ENCODE measurements at places on chromosomes 4 and X.

GRCh38 chr4:71380788-71381187, 42.0 kb downstream of the SLC4A4 start:
- no peak for DNase-seq

- no peak for DNase-seq
Observed at GRCh38 chrX:64187762-64188150, 17.8 kb downstream of the AMER1 start.

- DNase-seq = no peak
Observed at GRCh38 chrX:10576777-10577447, 43.5 kb downstream of the MID1 start.

DNA sequence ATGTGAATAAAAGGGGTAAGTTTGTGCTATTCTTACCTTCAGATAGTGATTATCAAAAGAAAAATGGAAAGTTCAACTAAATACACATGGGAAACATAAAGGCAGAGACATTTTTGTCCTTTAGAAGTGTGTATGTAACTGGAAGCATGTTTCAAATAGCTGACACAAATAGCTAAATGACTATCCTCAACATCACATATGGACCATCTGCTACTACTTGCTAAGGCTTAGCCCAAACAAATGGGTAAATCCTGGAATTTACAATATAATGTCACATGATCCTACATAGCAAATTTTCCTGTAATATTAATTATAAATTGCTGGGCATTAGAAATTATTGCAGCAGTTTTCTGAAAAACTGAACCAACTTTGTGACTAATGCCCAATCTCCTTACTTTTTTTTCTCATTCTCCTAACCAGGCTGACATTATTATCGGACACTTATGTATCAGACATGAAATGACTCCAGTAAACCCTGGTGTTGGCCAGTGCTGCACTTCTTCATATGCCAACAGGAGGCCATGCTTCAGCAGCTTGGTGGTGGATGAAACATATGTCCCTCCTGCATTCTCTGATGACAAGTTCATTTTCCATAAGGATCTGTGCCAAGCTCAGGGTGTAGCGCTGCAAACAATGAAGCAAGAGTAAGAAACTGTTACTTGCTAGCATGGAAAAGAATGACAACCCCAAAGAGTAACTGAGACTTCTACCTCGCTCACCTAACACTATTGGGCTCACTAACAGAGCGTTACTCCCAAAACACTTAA, 16.1 kb downstream of the AFP start:
- no peak for DNase-seq

GRCh38 chr4:83132065-83132464, 17.5 kb upstream of the PLAC8 start:
- no peak for DNase-seq

- DNase-seq = no peak
Observed at GRCh38 chrX:2242326-2242725, 258.4 kb downstream of the DHRSX start.

DNA sequence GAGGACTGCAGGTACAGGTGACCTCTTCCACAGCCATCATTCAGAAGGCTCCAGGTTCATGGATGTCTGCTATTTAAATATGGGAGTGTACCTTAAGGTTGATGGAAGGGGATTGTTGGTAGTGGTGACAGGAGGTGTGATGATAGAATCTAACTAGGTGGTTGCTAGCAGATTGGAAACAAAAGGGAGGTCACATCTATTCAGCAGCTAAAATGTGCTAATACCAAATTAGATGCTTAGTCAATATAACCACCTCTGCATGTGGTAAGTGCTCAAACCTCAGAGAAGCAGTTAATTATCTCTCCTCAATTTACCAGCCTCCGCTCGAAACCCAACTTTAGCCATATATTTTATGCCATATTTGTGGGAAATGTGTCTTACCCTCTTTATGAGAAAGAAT, 98.7 kb upstream of the CCSER1 start:
- DNase-seq = no peak

DNA sequence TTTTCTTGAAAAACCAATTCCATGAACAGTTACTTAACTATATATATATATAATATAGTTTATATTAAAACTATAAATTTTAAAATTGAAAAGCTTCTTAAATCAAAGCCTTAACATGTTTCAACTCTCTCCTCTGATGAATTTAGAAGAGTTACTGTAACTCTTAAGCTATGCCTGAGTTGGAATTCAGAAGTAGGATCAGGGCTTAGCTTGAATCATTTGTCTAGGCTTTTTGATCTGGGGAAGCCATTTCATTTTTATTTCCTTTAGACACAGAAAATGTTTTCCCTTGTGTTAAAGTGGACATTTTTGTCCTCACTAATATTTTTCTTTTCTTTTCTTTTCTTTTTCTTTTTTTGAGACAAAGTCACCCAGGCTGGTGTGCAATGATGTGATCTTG, 40.4 kb upstream of the PDLIM5 start:
- no peak for DNase-seq

GRCh38 chr4:141121101-141121500, 12.2 kb downstream of the RNF150 start:
- no peak for DNase-seq

DNA sequence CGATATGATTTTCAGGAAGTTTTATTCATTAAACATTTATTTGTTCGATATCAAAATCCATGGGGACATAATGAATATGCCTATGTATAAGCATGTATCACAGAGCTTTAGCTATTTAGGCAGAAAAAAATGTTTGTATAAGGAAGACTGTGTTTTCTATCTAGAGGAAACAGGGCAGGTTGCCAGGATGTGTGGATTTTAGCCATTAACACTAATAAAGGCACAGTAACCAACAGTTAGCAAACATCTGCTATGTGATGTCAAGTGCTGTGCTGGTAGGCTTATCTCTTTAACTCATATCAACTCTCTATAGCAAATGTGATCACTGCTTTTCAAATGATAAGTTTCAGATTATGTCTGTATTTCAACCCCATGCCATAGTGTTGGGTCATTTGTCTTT, 708.9 kb upstream of the HS3ST1 start:
- DNase-seq = no peak

DNA sequence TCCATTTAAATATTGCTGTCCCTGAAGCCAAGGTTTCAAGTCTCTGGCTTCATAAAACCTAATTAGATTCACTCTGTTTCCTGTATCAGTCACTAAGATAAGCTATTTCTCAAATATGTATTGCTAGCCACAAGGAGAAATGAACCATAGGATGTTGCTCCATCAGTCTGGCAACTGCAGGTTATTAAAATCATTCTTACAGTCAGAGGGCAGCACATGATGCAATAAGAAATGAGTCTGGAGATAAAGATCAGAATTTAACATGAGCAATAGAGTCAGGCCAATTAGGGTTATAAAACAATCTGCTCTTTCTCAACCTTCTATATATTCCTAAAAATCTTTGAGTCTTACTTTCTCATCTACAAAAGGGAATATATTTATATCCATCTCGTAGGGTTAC, 7.2 kb downstream of the PRKG2 start:
- DNase-seq = no peak

GRCh38 chrX:116204932-116205331, 34.4 kb downstream of the AGTR2 start:
- DNase-seq = no peak

DNA sequence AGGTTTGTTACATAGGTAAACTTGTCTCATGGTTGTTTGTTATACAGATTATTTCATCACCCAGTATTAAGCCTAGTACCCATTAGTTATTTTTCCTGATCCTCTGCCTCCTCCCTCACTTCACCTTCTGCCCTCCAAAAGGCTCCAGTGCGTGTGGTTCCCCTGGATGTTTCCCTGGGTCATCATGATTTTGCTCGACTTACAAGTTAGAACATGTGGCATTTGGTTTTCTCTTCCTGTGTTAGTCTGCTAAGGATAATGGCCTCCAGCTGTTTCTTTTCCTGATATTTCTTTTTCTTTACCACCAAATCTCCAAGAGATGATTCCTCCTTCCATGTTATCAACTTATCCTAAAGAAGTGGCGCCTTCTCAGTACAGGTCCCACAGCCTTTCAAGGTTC, 543.1 kb upstream of the ADGRL3 start:
- DNase-seq = no peak

DNA sequence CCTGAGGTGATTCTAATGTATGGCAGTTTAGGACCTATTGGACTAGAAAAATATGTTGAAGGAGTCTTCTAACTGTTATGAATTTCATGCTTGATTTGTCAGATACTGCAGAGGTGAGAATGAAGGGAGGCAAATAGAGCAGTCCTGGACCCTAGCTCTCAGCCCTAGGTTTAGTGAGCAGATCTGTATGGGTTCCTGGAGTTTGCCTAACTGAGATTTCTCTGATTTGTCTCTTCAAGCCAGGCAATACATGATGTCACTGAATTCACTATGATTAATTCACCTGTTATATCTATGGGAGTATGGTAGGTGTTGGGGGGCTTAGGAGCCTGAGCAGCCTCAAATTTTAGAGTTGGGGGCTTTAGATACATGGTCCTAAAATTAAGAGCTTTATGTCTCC, 2.6 kb downstream of the MND1 start:
- DNase-seq = no peak

- no peak for DNase-seq
Observed at GRCh38 chr4:83272900-83273299, 11.7 kb downstream of the COQ2 start.

DNA sequence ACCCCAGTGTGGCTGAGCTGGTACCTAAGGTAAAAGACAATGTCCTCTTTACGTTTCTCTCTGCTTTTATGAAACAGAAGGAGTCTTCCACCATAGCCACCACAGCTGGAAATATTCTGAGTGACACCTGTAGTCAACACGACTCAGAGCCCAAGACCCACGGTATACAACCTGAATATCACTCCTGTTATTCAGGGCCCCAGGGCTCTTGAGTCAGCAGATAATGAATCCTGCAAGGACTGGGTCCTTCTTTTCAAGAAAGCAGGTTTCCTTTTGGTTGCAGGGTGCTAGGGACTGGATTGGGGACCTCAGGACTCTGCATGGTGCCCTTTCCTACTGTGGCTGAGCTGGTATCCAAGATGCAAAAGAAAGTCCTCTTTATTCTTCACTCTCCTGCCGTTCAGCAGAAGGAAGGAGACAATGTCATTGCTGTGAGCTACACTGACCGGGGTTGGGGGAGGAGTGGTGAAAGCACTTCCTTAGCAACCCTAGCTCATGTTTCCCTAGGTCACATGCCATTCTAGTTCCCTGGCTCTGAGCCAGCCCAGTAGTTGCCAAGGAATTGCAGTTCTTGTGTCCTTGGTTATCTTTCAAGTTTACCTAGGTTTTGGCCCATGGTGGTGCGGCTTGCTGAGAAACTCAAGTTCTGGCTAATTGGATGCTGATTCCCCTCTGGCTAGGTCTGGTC, 23.7 kb upstream of the UNC5C start:
- DNase-seq = no peak

DNA sequence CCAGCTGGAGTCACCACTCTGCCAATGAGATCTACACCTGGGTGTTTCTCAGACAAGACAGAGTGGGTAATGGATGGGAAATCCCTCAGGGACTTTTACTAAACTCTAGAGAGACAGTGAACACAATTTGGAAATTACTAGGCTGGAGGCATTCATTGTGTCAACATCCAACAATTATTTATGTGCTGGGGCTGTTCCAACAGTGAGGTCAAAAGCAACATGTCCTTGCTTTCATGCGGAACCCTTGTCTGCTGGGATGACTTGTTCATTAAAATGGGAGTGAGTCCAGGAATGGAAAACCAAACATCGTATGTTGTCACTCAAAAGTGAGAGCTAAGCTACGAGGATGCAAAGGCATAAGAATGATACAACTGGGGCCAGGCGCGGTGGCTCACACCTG, 54.0 kb downstream of the DRD5 start:
- no peak for DNase-seq

GRCh38 chrX:118484216-118484903, 11.3 kb upstream of the DOCK11 start:
- no peak for DNase-seq

GRCh38 chr4:116638592-116638991, 446.8 kb downstream of the TRAM1L1 start:
- no peak for DNase-seq

DNA sequence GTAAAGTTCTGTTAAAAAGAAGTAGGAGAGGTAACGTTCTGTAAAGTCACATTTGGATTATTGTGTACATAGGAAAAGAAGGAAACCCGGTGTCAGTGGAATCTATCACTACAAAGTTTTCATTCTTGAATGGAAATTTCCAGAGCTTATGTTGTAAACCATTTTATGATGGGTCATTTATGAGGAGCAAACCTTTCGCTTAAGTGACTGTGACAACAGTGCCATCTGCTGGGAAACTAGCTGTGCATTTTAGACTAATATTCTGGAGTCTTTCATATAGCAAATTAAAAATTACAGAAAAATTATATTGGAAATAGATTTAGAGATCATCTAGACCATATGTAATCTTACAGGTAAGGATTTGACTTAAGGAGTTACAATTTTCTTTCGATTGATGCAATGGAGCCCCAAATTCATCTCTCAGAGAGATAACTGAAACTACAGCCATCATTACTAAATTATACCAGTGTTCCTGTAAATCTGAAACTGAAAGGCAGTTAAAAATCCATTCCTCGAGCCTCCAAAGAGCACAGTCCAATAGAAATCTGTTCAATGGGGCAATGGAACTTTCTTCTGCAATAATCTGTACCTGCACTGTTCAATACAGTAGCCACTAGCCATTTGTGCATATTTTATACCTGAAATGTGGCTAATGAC, 26.9 kb downstream of the ASB9 start:
- no peak for DNase-seq

DNA sequence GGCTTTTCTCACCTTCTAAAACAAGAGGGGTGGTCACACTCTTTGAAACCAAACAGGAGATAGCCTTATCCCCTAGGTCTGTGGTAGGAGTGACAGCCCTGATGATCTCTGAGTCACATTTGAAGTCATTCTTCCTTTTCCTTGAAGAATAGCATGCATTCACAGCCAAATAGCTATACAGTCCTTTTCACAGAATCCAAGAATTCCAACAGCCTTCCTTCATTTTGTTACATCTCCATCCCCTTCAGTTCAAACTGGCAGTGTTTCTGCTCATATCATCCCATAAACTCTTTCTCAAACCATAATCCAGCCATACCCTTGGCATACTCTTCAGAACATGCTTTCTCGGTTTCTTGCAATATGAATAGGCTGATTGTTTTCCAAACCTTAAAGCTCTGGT, 33.3 kb upstream of the TMEM184C start:
- DNase-seq = no peak

DNA sequence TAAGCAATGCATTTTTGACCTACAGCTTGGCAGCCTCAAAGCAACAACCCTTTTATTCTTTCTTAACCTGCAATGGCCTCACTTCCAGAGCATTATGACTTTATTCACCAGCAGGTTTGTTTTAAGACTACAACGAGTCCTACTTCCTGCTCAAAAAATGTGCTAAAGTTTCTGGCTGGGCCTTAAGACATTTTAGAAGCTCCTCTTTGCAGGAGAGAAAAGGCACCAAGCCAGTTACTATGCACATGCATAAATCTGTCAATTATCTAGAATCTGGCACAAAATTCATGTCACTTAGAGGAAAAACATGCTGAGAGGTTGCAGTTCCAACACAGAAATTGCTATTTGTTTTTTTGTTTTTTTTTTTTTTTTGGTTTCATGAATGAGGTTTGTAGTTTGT, 223.0 kb upstream of the EPHA5 start:
- no peak for DNase-seq

DNA sequence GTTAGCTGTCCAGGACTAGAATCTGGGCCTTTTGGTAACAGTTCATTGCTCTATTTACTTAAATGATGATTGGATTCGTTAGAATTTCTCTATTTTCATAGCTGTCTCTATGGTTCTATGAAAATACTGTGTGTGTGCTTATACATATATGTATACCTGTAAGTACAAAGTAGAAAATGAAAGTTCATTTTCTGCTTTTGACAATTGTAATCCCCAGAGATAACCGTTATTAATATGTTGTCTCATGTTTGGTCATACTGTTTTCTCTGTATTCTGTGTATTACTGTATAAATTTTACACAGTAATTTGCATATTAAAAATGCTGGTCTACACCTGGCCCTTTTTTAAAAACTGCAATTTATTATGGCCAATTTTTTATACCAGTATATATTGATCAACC, 55.4 kb downstream of the CLCN3 start:
- no peak for DNase-seq

Measured in stimulated activated CD4-positive, alpha-beta T cell treated with anti-CD3 and anti-CD28 coated beads, Interleukin-12 subunit alpha, Interleukin-12 subunit beta, amount 100 ng/mL, for 24 hours (primary cell).